Esophagus squamous epithelium (tissue), 5 donors: ENCODE measurements at places on chromosomes 12 and 14.

DNA sequence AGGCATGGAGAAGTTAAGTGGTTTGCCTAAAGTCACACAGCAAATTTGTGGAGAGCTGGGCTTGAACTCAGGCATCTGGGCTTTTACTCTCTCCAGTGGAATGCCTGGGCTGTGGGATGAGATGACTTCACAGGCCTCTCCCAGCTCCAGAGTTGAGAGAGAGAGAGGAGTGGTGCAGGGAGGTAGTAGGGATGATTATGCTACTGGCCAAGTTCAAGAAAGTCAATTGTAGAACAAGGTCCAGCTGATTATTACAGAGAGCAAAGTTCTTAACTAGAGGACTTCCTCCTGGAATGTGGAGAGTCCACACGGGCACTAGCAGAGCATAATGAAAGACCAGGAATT is 769 bp upstream of the EMP1 start:
- no peak for DNase-seq

- DNase-seq: no peak
These were observed 92.6 kb downstream of the DNAI7 start for GRCh38 chr12:25102402-25102801.

DNA sequence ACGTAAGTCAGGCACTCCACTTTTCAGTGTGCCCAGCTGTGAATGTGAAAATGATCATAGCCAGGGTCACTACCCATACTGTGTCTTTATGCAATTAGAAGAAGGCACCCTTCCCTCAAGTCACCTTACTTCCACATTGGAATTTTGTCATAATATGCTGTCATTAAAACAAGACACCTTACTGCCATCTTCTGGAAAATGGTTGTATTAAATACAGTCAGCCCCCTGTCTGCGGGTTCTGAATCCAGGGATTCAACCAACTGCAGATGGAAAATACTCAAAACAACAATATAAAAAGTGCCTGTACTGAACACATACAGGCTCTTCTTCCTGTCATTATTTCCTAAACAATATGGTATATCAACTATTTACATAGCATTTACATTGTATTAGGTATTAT is 70.2 kb upstream of the TBX5 start:
- no peak for DNase-seq

GRCh38 chr14:79179985-79180384 is 1009.8 kb downstream of the NRXN3 start:
- DNase-seq: no peak
